ENCODE measurements at places on chromosomes 7 and 10.
A peak's percentile ranks its signal among the peaks of the same experiment; 100 is the strongest.

DNA sequence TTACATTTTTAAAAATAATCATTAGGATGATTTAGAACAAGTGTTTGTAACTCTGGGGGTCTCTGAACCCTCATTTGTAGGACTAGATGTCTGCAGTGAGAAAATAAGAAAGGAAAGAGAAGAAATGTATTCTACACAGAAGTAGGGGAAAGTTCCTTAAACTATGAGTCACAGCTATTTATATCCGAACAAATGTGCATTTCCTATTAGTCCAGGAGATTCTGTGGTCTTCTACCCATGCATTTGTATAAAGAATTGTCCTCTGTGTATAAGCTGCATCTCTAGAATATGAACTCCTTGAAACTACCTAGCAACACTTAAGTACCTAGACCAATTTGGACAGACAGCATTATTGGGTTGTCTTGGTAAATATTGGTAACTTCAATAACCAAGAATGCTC, 15.9 kb upstream of the CD36 start:
- DNase-seq: no peak

- no peak for DNase-seq
Observed at GRCh38 chr7:129055861-129056464, 1.1 kb upstream of the TNPO3 start.

DNA sequence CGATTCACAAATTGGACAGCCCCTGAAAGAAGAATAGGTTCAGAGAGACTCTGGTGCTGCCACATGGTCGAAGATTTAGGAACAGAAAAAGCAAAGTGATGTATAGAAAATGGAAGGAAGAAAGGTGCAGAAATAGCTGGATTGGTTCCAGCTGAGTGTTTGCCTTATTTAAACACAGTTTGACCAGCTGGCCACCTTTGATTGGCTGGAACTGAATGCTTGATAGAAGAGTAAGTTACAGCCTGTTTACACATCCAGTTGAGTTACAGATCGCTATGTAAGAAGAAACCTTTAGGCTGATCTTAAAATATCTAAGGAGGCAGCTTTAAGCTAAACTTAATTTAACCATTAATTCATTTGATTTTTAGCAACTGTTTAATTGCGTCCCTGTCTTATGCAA, 40.3 kb upstream of the KAT6B start:
- DNase-seq: no peak

DNA sequence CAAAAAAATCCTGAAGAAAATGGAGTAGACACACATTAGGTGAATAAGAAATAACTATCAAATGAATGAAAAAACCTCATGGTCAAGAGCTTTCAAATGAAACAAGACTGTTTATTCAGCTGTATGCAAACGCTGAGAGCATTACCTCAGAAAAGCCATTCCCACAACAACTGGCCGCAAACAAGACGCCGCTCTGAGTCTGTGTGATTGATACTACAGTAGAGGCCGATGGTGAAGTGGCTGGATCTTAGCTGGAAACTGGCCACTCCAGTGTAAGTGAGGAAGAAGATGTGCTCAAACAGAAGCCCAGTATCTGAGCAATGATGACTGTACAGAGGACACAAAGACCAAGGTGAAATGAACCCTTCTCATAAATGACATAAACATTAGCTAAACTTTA, 252.4 kb upstream of the GHITM start:
- DNase-seq: no peak

DNA sequence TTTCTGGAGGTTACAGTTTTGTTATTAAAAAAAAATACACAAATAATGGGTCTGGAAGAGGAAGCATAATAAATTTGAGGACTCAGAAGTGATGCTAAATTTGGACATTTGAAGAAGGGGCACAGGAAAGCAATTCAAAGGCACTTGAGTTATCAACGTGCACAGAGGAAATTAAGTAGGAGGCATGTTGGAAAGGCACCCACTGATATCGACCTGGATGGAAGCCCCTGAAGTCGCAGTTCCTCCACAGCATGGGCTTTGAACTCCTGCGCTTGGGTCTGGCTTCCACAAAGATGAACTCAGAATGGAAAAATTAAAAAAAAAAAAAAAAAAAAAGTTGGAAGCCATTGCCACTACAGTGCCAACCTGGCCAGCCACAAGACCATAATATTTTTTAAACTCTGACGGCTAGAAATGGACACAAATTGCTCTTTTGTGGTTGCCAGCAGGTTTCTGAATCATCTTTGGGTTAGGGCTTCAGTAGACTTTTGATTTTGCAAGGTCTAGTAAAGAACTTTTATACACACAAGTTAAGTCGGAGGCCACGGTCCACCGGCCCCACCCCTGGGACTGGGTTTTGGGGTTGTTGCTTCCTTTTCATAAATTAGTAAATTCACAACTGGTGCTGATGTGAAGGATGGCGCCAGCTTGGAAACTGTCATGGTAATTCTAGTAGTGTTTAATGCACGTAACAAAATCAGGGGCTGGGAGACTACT, 21.6 kb downstream of the JCAD start:
- DNase-seq: no peak

DNA sequence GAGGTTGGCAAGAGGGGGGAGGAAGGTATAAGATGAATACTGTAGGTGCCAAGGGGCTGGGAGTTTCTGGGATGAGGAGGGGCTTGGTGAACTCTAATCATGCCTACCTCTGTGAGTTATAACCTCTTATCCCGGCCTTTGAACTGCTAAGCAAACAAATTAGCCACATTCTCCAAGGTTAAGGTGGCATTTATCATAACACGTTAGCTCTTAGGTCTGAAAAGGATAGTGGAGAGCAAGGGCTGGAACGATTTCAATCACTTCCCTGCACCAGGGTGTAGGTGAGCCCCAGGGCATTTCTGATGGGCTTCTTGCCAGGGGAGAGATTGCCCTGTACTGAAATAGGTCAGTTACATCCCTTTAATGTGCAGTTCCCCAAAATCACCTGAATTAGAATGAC, 28.6 kb upstream of the DMBT1 start:
- no peak for DNase-seq

DNA sequence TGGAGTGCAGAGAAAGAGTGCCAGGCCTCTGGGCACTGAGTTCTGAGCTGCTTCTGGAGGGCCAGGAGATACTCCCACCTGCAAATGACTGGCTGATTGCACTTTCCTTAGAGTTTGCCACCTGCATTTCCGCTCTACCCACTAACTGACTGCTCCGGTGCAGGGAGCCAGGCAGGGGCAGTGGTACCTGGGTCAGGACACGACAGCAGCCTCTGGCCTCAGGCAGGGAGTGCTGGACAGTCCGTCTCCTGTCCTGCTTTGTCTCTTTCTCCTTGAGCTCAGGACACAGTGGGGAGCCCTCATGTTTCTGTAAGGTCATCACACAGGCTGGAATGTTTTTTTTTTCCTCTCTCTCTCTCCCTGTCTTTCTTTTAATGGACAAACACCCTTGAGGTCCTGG, 252.0 kb downstream of the DPP6 start:
- DNase-seq: no peak

- DNase-seq: no peak
Observed at GRCh38 chr7:148882192-148882591, 1.9 kb downstream of the EZH2 start.

DNA sequence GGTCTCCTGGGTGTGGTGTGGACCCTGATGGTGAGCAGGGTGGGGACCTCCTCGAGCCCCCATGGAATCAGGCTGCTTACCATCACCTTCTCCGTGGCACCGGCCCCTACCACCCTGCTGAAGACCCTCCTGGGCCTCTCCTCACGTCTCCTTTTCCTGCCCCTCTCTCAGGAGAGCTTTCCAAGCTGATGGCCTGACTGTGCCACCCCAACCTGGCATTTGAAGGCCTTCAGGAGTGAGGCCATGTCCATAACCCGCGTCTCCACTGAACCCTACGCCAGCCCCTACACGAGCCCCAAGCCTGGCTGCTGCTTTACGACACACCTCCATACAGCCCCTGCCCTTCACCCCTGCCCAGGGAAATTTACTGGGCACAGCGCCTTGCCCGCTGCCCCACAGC, 55.4 kb downstream of the ZRANB1 start:
- no peak for DNase-seq

- DNase-seq: no peak
Observed at GRCh38 chr10:83184641-83185040, 954.7 kb upstream of the GHITM start.

DNA sequence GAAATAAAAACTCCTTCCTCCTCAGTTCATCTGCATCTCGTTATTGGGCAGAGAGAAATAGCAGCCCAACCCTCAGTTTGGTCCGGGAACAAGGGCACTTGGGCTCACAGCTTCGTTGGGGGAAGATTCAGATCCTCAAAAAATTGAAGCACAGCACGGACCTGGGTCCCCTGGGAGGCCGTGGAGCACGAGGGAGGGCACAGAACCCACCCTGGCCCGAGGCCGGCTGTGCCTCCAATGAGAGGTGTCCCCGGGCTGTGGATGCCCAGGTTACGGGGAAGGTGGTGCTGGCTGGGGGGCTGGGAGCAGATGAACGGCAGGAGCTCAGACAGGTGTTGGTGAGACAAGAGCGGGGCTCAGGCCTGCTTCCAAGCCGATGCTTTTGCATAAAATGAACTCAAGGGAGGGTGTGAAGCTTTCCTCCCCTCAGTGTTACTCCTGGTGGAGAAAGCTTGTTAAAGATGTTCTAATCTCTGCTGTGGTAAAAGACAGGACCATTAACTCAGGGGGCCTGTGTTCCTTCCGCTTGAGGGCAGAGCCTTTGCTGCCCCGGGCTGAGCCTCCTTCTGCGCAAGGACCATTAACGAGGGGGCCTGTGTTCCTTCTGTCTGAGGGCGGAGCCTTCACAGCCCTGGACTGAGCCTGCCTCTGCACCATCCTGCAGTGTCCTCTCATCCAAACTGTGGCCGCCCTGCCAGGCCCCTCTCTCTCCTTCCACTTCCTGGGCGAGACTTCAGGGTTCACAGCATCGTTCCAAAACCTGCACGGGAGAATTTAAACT, 302.2 kb downstream of the ADARB2 start:
- DNase-seq: no peak

- no peak for DNase-seq
Observed at GRCh38 chr10:15515202-15515601, 144.1 kb upstream of the FAM171A1 start.

DNA sequence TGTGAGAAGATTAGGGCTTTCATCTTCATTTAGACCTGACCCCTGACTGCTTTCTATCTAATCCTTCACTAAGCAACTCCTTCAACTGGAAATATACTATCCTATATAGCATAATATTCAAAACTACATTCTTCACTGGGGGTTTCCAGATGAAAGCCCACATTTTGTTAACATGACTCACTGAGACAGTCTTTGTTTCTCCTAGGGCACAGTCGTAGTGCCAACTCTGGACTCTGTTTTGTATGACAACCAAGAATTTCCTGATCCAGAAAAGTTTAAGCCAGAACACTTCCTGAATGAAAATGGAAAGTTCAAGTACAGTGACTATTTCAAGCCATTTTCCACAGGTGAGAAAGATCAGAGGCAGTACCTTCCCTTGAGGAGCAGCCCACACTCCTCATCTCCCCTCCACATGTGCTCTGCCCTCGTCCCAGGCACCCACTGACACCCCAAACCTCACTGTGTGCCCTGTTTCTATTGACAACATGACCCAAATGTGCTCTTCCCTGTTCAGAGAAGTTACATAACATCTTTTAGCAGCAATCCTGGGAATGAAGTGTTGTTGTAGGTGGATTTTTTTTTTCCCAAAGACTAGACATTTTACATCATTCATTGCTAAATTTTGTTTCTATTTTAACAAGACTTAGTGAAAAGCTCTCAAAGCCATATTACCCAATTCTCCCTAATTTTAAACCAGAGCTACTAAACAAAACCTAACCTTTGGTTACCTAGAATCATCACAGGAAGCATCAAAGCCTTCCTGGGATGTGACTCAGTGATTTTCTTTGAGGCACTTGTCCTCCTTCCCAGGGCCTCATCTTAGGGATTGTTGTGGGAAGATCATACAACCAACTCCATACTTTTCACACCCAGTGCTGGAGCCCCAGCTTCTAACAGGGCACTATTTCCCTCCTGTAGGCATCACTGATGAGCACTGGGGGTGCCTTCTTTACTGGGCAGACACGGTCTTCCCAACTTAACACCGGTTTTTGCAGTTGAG, 10.7 kb downstream of the CYP2E1 start:
- no peak for DNase-seq

- peak; percentile 24 for DNase-seq
Observed at GRCh38 chr7:69358163-69358821, 240.0 kb upstream of the AUTS2 start.

- DNase-seq: no peak
Observed at GRCh38 chr7:123741940-123742339, 6.9 kb downstream of the WASL start.

Measured in iPS-NIHi11 (cell line).